KBM-7 (cell line): ENCODE measurements at places on chromosomes 7 and 10.

DNA sequence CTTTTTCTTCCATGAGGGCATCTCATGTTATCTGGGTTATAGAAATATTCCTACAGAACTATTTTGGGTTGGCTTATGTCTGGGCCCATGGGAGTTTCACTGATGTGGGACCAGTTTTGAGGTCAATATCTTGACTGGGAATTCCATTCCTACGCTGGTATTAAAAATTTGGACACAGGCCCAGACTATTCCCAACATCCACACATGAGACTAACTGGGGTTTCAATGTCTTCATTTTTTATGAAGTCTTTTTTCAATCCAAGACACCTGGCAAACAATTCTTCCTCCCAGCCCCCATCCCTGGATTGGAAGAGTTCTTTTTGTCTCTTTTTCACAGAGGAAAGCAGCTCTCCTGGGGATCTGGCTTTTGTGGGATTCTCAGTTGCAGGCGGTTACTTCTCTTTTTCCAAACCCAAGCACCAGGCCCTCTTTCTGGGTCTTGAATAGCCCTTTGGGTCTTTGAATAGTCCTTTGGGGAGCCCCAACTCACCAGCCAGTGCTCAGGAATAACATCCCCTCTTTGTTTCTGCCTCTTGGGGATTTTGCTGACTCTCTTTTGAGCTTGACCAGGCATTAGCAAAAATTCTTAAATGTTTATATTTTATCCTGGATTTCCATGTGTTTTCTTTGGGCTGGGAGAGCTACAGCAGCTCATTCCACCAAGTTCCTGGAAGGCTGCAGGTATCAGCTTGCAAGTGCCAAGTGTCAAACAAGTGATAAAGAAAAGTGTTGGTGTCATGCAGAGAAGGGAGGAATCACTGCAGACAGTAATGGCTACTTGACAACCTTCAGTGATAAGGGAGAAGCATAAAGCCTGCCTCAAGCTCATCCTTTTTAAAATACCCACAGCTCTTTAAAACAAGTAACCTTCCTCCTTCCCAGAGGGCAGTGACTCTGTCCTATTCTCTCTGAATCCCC, 234.3 kb downstream of the ADAM12 start:
- DNase-seq = no peak

GRCh38 chr10:96044736-96045135, 1.4 kb downstream of the CCNJ start:
- DNase-seq = no peak

- DNase-seq = no peak
Measured at GRCh38 chr7:152872061-152872744, 112.7 kb downstream of the ACTR3B start.

DNA sequence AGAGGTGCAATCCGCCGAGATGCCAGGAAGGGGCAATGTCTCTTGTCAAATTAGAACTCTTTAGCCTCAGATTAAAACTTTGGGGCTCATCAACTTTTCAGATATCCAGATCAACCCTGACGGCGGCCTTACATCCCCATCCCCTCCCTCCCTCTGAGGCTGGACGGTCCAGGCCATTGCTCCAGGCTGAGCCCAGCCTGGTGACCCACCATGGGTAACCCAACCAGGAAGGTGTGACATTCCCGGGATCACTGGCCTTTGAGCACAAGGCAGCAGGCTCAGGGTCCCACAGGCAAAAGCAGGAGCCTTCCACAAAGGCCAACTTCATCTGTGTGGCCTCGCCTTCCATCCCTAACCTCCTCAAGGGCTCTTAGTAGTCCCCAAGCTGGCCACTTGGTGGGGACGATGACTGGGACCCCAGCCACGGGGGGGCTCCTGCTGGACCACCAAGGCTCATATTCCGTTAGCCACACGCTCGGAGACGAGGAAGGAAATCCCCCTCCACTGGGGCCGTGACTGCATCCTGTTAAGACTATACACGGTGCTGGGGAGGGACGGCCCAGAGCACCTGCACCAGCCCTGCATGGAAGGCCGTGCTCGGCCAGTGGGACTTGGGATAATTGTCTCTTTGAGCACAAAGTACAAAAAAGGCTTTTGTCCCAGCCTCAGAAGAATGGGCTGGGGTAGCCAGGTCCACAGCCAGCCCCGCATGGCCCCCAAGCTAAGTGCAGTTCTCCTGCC, 62.8 kb downstream of the ZRANB1 start:
- no peak for DNase-seq

DNA sequence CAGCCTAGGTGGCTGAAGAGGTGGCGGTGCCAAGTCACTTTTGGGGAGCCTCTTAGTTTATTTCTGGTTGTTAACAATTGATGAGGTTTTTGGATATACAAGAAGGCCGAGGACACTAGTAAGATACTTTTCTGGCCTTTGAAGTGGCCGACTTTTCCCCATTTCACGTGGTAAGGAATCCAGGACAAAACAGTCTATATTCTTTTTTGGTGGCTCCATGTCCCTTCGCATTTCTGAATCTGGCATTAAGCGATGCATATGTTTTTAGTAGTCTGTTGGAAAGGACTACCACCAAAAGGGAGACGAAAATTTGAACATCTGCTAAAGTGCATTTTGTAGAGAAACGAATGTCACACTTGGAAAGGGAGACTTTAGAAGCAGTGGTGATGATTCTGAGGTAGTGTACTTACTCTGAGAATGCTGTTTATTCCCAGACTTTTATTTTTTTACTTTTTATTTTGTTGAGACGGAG, 1.5 kb downstream of the MLLT10 start:
- DNase-seq = peak; percentile 43

GRCh38 chr10:124534826-124535601, 73.4 kb downstream of the LHPP start:
- no peak for DNase-seq
